HL-60 (cell line): ENCODE measurements at places on chromosomes 4 and X.

DNA sequence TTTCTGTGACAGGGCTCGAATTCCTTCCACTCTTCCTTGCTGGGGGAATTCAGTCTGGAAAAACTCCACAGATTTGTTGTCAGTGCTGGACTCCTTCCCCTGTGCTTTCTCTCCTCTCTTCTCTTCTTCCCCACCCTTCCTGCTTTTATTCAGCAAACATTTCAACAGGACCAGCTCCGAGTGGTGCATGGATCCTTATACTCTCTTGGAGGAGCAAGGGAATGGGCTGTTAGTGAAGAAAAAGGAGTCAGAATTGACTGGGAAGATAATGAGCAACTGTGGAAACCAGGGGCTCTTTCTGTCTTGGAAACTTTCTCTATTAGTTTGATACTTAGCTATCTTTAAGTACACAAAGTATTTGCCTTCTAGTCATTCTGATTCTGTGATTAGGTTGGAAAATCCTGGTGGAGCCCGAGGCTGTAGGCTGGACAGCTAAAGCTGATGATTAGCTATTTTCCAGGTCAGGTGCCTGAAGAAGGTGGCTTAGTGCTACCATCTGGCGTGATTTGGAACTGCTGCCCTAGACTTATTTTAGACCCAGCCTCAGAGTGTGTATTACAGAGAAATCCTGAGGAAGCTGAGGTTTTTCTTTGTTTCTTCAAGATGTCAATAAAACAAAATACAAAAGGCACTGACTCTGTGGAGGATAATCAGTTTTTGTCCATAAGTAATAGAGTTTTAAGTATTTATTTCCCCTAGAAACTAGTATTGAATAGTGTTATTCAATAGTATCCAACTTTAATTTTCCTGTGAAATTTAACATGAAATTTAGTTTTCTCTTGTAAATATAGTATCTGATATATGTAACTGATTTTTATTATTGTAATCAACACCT, 38.4 kb downstream of the NAP1L5 start:
- DNase-seq, result peak; percentile 12

- no peak for DNase-seq
These were observed 30.0 kb upstream of the PGK1 start for GRCh38 chrX:78074088-78074487.

GRCh38 chr4:93710847-93711430, 117.6 kb upstream of the ATOH1 start:
- DNase-seq, result no peak

GRCh38 chr4:7503559-7504249, 69.0 kb upstream of the PSAPL1 start:
- no peak for DNase-seq

- no peak for DNase-seq
These were observed 361.4 kb downstream of the CBLL2 start for GRCh38 chrX:22634083-22634482.

- DNase-seq, result no peak
These were observed 230.9 kb downstream of the HS3ST1 start for GRCh38 chr4:11197631-11198341.

GRCh38 chrX:22194660-22194945, 78.1 kb upstream of the CBLL2 start:
- DNase-seq, result no peak

DNA sequence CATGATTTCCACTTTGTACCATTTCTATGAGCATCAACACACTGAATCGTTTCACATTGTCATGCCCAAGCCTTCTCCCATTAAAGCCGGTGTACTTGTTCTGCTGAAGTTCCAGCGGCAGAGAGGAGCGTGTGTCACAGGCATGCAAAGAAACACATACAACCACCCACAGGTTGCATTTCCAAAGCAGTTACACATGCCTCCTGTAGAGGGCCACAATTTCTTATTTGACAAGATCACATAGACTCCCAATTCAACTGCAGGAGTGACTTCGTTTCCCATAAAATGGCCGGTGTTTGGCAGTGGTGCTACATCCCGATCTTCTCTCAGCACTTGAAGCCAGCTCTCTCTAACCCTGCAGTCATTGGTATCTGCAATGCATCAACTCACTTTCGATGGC, 992.6 kb downstream of the NLGN4X start:
- no peak for DNase-seq
